ENCODE measurements at places on chromosomes 12 and 14.

DNA sequence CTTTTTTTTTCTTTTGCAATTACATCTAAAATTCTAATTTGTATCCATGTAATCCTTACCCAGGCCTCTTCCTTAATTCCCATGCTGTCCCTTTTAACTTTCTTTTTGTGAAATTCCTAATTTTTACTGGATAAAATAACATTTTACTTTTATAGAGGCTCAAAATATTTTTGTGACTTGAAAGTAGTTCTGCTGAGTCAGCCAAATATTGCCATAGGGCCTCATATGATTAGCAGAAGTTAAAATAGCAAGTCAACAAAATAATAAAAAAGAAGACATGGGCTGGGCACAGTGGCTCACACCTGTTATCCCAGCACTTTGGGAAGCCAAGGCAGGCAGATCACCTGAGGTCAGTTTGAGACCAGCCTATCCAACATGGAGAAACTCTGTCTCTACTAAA lies 2.0 kb downstream of the C3AR1 start:
- no peak for DNase-seq

GRCh38 chr14:74516451-74517160 lies 23.0 kb downstream of the ISCA2 start:
- DNase-seq, result no peak

- DNase-seq, result no peak
Measured at GRCh38 chr14:90049390-90049789, 12.4 kb upstream of the KCNK13 start.

- no peak for DNase-seq
Measured at GRCh38 chr12:53192531-53193021, 11.9 kb upstream of the CSAD start.

DNA sequence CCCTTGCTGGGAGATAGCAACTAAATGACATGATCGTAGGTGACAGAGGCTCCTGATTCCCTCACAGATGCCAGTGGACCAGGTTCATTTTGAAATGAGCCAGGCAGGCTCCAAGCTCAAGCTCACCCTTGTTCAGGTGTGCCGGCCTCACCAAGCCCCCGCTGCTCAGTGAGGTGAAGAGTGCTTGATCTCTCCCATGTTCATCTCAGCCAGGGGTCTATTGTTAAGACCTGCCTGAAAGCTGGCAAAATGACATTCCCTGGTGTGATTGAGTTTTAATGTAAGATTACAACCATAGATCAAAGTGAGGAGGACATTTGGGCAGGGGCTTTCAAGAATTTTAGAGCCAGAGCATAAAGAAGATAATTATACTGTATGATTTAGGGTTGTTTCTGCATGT lies 497.9 kb downstream of the EGLN3 start:
- DNase-seq, result no peak

- DNase-seq, result no peak
Measured at GRCh38 chr12:56080556-56081138, 682 bp downstream of the ERBB3 start.

GRCh38 chr12:3275171-3276041 lies 198.2 kb downstream of the TSPAN9 start:
- DNase-seq, result peak; percentile 70

GRCh38 chr14:94593749-94594431 lies 12.7 kb downstream of the SERPINA5 start:
- DNase-seq, result no peak

DNA sequence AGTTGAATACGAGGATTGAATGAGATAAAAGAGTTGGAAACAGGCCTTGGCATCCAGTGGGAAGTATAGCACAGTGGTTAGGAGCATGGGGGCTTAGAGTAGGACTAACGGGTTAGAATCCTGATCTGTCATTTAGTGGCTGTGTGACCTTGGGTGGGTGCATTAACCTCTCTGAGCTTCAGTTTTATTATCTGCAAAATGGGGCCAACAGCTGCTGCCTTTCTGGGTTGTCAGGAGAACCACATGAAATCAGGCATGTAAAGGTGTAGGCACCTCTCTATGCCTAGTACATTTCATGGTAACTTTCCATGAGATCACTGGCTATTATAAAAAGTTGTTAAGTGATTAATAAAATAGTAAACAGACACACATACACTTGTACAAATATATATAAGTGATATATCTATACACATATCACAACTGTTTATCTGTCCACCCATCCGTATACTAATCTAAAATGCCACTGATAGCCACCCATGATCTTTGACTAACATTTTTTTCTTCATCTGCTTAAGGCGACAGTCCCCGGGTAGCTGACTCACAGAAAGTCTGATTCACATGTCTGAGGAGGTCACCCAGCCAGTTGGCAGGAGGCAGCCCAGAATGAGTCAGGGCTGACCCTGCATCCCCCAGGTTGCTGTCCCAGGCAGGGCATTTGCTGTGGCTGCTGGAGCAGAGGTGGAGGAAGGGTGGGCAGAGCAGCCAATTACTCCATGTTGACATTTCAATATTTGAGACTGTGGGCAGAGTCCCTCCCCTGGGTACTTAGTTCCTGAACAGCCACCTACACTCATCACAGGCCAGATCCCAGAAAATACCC lies 125.6 kb upstream of the NOS1 start:
- DNase-seq, result no peak

- DNase-seq, result no peak
Measured at GRCh38 chr14:93737634-93738033, 50.7 kb downstream of the PRIMA1 start.

- DNase-seq, result no peak
Measured at GRCh38 chr12:105417732-105418131, 87.2 kb downstream of the C12orf75 start.

DNA sequence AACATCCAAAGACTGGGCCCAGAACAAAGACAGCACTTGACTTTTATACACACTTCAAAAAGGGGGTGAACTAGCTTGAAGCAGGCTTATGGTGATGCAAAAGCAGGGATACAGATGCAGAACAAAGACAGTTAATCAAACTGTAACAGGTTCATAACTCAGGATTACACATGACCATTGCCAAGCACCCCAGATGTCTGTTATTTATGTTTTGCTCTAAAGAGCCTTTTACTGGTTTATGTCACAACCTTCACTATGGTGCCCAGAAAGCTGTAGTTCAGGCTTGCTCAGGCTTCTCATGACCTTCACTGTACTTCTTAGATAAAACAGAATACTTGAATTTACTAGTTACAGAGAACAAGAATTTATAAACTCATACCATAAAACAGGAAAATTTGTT lies 31.7 kb upstream of the SLC38A4 start:
- no peak for DNase-seq

- DNase-seq, result no peak
Measured at GRCh38 chr12:22505826-22506225, 38.5 kb downstream of the C2CD5 start.
